ENCODE measurements at places on chromosomes 5 and 9.
A peak's percentile ranks its signal among the peaks of the same experiment; 100 is the strongest.

DNA sequence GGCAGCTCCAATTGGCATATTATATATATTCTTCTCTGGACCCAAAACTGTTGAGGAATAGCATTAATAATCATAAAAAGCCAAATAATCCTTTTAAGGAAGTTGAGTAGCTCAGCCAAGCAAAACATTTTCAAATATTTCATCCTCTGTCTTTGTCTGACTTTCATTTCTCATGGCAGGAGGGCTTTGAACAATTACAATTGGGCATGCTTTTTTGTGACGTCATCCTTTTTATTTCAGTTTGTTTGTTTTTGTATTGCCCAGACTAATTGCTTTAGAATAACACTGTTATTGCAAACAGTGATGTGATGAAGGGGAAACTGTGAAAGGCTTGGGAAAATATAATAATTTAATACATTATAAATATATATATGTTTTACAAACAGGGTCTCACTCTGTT is 65.2 kb upstream of the MAP1B start:
- DNase-seq = no peak

DNA sequence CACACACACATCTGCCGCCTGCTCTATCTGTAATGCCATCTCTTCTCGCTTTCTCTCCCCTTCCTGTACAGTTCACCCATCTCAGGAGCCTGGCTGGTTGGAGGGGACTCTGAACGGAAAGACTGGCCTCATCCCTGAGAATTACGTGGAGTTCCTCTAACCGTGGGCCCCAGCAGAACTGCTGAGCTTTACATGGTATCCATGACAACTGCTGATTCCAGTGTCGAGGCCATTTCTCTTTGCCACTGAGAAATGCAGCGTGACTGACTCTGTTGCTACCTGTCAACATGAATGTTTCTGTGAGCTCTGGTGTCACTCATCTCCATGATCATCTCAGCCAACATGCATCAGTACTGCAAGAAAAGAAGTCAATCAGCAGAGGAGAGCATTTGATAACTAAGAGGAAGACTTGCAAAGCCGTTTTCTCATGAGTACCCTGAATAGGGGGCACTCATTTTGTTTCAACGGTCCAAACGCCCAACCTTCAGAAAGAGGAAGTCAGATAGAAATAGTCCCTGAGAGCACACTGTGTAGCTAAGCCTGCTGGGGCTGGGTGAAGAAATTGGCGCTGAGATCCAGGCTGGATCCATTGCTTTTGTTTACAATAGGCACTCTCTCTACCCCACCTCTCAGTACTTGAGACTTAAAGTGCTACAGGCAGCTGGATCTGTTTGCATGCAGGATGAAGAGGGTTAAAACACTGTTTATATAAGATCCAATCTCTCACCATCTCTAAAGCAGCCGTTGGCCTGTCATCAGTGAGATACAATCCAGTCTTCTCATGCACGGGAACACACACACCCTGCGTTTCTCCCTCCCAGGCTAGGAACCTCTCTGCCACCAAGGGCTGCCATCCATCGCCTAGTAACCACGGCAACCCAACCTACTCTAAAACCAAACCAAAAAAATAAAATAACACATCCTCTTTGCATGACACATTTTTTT is 180.9 kb downstream of the NR3C1 start:
- peak; percentile 81 for DNase-seq

DNA sequence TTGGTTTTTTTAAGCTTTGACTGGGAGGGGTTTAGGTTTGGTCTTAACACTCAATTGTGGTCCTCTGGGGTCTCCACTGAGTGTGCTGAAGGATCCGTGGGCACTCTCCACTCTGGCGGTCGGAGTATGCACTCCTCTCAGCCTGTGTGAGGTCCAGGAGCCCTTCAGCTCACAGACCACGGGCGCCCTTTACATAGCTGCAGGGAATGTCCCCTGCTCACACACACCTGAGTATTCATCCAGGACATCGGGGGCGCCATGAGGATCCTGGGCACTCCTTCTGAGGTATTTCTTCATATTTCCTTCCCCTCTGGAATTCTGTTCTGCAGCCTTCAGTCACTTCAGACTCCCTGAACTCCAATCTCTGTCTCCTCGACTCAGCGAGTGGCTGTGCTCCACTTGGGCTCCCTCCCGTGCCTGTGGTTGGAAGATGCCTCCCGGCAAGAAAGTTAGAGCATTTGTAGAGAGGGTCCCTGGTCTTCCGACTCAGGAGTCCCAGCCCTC is 12.5 kb downstream of the TRIP13 start:
- DNase-seq = no peak

DNA sequence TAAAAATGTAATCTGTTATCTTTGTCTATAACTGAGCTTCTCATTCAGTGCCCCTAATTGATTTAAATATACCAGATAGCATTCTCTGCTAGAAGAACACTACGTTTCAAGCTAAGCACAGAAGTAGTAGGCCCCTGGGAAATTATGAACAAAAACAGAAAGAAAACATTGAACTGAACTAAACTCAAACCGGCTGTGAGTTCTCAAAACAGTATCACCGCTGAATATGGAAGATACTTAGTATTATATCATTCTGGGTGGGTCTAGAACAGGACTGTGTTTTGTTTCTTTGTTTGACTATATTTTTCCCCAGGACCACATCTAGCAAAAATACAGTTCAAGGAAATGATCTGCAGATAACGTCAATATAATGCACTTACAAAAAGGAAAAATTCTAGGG is 95.1 kb upstream of the HMHB1 start:
- no peak for DNase-seq

- DNase-seq = no peak
Observed at GRCh38 chr9:123251741-123252140, 16.6 kb downstream of the STRBP start.

DNA sequence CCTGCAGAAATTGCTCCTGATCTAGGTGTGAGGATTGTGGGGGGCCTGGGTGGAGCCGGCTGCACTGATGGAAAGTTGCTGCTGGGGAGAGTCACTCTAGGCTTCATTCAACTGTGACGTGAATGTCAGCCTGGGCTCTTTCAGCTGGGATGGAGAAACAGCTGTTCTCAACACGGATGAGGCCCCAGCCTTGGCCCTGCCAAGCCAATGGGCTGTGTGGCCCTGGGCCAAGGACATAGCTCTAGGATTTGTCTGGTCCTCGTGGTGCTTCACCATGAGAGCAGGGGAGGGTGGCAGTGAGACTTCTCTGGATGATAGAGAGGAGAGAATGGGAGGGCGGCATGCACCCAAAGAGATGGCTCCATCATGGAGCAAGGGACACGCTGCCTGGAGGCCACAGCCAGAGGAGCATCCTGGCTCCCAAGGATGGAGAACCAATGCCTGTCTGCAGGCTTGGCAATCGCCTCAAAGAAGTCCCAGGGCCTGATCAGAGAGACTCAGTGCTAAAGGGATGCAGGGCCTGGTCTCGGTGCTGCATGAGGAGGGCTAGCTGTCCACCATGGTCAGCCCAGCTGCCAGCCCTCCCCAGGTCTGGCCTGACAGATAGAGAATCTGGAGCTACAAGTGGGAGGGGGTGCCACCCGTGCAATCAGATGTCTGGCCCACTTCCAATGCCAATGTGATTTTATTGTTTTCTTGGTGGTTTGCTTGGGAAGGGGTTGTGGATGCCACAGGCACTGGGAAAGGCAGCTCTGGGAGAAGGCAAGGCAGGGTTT is 141.0 kb downstream of the GADD45G start:
- DNase-seq = no peak

GRCh38 chr5:149594206-149594895 is 13.1 kb downstream of the ARHGEF37 start:
- DNase-seq = no peak

DNA sequence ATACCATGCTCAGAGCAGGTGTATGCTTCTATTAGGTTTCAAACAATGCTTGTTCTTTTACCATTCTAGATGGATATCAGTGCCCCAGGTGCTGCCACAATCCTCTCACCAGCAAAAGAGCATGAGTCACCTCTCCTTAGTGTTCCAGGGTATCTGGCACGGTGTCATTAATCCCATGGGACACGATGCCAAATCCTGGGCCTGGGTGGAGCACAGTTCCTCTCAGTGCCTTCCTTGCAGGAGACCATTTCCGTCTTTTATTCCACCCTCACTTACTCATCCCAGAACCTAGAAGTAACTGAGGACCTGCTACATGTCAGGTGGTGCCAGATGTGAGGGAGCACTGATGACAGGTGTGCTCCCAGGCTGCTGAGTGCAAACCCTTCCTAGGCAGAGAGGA is 1.3 kb upstream of the OR13J1 start:
- DNase-seq = no peak

DNA sequence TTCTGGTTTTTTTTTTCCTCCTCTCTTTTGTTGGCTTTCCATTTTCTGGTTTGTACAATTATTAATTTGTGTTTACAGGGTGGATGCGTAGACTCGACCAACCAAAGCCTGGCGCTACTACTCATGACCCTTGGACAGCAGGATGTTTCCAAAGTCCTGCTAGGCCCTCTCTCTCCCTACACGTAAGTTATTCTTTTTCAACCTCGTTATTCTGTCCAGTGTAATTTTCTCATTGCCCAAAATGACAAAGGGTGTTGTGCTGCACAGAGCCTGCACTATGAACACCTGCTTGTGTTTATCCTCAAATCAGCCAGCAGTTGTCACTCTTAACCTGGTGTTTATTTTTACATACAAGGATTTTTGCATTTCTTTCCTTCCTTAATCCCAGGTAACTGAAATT is 56.6 kb downstream of the RCL1 start:
- DNase-seq = no peak

- DNase-seq = no peak
Observed at GRCh38 chr5:44868541-44868940, 59.8 kb downstream of the MRPS30 start.

GRCh38 chr9:7542693-7543092 is 256.9 kb downstream of the DMAC1 start:
- no peak for DNase-seq

DNA sequence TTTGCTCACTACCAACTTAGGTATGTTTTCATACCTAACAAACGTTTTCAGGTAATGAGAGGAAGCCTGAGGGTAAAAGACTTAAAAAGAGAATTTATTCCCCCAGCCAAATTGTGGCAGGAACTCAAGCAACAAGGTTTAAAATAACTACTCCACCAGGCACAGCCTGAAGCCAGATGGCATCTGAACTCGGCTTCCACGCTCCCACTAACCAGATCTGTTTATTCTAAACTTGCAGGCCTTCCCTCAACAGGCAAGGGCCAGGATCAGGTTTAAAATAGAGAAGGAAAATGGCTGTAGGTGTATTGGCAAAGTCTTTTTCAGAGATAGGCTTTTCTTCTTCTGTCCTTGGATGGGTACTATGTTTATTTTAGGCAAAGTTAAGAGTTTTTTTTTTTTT is 89.4 kb downstream of the OTULIN start:
- no peak for DNase-seq

GRCh38 chr9:85569988-85570387 is 171.8 kb downstream of the AGTPBP1 start:
- DNase-seq = no peak

DNA sequence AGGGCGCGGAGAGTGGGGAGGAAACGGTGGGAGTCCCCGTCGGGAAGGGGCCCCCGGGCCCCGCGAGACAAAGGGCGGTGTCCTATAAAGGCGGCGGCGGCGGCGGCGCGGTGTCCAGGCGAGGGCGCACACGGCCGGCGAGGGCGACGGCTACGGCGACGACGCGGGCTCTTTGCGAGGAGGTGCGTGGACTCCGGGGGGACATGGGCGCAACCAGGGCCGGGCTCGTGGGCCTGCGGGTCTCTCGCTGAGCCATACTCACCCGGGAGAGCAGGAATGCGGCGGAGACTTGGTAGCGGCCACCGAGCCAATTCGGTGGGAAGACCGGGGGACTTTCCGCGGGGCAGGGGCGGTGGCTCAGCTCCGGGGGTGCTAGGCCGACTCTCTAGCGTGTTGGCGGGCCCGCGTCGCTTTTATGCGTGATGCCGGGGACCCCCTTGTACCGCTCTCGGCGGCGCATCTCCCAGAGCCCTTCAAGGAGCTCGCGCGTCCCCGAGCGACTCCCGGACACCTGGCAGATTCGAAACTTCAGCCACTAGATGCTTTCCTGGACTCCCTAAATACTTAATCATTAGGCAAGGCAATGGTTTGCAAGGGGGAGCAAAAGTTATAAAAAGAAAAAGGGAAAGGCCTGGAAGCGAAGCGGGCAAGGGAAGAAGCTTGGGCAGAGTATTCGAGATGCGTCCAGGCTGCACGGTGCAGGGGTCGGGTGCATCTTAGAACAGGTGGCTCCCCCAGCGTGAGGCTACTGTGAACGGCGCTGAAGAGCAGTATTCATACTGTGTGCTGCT is 5.9 kb upstream of the TAL2 start:
- no peak for DNase-seq

GRCh38 chr9:35628389-35628991 is 10.3 kb upstream of the CD72 start:
- no peak for DNase-seq

GRCh38 chr5:149174847-149175234 is 33.5 kb downstream of the ABLIM3 start:
- DNase-seq = no peak

DNA sequence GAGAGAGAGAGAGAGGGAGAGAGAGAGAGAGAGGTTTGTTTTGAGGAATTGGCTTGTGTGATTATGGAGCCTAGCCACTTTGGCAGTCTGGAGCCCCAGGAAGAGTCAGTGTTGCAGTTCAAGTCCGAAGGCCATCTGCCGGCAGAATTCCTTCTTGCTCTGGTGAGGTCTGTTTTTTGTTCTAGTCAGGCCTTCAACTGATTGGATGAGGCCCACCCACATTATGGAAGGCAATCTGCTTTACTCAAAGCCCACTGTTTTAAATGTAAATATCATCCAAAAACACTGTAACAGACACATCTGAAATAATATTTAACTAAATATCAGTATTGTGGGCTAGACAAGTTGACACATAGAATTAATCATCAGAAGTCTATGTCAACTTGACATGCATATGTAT is 11.4 kb upstream of the GRM6 start:
- DNase-seq = no peak

DNA sequence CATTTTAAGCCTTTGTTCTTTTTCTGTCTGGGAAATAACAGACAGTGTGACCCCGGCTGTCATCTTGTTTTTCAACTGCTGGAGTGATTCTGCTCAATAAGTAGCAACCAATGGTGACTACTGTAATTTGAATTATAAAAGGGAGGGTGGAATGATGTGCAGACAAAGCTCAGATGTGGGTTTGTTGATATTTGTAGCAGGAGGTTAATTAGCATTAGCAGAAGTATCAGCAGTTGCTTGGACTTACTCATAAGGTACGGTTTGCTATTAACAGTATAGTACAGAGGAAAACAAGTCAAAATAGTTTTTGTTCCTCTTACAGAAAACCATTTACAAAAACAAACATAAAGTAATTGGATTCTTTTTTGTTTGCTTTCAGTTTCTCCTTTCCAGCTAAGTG is 140.4 kb downstream of the TUSC1 start:
- DNase-seq = no peak

GRCh38 chr5:140043508-140043872 is 391 bp upstream of the NRG2 start:
- no peak for DNase-seq

GRCh38 chr5:28132151-28132550 is 1093.8 kb upstream of the CDH9 start:
- DNase-seq = no peak

DNA sequence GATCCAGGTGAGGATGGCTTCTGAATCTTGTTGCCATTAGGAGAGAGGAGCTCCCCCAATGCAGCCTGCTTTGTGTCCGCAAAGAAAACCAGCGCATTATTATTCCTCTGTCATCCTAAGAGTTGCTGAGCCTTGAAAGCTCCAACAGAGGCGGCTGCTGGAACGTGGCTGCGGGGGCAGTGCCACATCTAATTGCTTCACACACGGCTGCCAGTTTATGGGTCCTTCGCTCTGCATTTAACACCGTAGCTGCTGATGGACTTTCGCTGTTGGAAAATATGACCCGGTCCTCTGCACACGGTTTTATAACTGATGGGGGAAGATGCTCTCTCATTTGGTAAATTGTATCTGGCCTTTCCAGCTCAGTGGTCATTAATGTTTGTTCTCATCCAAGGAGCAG is 38.0 kb downstream of the ZNF622 start:
- no peak for DNase-seq
